ENCODE measurements at places on chromosomes 7 and 10.

DNA sequence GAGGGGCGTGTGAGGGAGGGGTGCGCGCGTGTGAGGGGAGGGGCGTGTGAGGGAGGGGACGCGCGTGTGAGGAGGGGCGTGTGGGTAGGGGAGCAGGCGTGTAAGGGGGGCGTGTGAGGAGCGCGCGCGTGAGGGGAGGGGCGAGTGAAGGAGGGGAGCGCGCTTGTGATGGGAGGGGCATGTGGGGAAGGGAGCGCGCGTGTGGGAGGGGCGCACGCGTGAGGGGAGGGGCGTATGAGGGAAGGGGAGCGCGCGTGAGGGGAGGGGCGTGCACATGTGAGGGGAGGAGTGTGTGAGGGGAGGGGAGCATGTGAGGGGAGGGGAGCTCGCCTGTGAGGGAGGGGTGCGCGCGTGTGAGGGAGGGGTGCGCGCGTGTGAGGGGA, 19.1 kb downstream of the MXI1 start:
- DNase-seq: peak; percentile 93

- DNase-seq: no peak
Observed at GRCh38 chr7:116633131-116633988, 38.6 kb upstream of the MET start.

GRCh38 chr7:873367-874002, 2.9 kb upstream of the GET4 start:
- DNase-seq: peak; percentile 81

GRCh38 chr7:87369216-87369615, 23.8 kb downstream of the CROT start:
- DNase-seq: no peak

DNA sequence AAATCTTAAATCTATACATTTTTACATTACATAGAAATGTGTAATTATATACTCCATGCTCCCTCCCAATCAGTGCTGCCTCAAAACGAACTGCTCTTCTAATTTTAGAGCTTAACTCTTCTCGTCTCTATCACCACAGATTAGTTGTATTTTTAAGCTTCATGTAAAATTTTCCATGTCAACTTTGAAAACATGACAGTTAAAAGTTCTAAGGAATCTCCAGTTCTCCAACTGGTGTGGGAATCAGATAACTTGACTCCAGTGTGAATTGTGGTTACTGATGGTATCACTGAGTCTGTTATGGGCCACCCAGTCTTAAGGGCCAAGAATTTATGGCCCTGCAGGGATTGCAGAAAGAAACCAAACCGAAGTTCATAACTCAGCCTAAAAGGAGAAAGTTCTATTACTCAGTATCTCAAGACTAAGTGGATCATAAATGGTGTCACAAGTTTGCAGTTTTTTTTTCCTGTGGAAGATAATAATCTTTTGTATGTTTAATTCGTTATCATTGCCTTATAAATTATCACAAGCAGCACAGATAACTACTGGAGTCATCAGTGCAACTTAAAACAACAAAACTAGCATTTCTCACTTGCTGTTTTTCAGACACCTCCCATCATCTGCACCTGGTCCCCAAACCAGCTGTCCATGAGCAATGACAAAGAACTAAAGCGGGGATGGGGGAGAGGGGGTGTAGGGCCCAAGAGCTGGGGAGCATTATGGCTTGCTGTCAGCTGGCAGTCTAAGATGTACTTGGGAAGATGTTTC, 31.5 kb upstream of the KMT2E start:
- no peak for DNase-seq

- DNase-seq: no peak
Observed at GRCh38 chr10:60170250-60170649, 219.4 kb downstream of the ANK3 start.

- no peak for DNase-seq
Observed at GRCh38 chr10:28219251-28219650, 83.6 kb downstream of the MPP7 start.

GRCh38 chr10:60913071-60913470, 30.9 kb downstream of the RHOBTB1 start:
- DNase-seq: no peak

DNA sequence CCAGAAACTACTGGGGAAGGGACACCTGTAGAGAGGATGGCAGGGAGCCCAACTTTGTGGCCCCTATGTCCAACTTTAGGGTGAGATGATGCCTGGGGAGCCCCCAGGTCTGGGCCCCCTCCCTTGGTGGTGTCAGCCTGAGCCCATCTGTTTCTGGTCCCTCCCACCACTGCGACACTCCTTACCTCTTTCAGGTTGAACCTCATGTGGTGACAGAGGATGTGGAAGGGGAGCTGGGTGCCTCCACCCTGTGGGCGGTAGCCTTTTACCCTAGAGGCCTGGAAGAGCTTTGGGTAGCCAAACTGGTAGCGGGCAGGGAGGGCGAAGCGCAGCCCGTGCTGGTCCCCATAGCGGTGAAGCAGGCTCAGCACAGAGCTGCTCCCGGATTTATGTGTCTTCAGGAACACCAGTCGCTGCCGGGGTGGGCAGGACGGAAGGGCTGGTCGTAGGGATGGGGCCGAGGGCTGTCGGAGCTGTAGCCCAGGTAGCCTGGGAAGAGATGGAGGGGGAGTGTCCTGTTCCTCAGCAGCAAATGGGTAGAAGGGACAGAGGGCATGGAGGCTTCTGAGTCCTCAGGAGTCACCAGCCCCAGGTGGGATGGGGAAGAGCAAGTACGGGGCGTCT, 2.0 kb downstream of the GAL3ST4 start:
- DNase-seq: no peak

DNA sequence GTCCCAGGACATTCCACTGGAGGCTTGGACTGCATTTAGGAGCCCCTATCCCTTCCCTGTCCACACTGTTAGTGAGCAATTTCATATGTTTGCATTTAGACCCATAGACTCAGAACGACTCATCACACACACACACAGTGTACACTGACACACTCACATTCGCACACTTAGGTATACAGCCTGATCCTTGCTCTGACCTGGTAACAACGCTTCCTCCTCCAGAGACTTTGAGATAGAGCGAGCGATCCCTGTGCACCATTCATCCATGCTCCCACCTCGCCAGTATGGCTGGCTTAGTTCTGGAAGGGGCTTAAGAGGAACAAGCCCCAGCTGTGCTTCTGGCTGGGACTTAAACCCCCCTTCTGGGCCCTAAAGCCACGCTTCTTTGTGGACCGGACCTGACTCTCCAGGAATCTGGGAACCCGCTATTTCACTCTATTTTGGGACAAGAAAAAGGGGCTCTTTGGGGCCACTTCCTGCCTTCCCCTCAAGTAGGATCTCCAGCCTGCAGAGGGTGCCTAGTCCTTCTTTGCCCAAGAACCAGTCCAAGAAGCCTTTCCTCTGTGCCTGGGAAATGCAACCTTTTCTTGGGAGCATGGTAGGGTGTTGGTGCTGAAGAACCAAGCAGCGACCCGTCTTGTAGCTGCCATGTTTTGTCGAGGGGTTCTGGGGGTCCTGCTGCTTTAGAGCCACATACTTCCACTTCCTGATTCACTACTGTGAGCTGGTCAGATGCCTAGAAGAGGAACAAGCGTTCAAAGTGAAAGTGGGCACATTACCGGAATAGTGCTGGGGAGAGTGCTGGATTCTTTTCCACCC, 1.1 kb upstream of the HOXA13 start:
- DNase-seq: peak; percentile 2

DNA sequence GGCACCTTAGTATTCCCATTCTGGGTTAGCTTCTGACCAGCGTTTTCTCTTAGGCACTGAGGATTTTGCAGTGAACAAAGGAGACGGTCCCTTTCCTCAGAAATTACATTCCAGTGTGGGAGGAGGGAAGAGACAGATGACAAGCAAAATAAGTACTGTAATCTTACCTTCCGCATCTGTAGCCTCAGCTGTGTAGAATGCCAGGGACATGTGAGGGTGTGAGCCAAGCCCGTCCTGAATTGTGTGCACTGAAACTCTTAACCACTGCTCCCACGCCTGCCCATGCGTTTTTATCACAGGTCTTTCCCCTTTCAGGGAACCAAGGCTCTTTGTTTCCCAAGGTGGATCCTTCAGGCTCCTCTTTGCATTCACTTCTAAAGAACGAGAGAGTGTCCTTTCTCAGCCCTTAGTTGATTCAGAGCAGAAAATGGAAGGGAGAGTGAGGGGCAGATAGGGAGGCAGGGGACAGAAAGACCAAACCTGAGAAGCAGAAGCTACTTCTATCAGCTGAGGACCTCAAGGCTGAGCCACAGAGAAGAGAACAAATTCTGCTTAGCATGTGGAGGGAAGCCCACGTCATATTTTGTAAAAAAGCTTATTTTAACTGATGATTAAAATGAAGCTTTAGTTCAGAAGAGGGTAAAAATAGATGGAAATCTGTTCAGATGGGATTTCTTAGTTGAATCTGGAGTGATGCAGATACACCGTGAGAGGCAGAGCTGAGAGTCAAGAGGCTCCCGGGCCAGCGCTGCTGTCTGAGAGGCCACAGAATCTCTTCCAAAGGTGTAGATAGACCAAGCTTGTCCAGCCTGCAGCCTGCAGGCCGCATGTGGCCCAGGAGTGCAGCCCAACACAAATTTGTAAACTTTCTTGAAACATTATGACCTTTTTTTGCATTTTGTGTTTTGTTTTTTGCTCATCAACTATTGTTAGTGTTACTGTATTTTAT, 122.5 kb downstream of the CCNY start:
- no peak for DNase-seq

DNA sequence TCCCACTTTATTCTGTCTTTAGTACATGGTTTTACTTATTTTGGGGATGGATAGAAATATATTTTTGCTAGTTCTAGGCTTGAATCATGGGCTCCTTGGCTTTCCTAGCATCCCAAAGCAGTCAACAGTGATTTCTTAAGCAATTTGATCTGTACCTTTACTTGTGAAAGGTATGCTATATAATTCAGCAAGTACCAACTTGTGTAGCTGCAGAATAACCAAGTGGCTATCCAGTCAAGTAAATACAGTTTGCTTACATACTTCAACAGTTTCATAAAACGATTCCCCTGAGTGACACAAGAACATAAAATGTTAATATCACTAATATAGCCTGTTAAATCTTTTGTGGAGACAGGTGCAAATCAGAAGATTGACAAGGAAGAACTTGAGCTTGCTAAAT, 67.2 kb downstream of the PODXL start:
- DNase-seq: no peak

GRCh38 chr7:30888747-30889146, 22.9 kb upstream of the AQP1 start:
- DNase-seq: no peak

DNA sequence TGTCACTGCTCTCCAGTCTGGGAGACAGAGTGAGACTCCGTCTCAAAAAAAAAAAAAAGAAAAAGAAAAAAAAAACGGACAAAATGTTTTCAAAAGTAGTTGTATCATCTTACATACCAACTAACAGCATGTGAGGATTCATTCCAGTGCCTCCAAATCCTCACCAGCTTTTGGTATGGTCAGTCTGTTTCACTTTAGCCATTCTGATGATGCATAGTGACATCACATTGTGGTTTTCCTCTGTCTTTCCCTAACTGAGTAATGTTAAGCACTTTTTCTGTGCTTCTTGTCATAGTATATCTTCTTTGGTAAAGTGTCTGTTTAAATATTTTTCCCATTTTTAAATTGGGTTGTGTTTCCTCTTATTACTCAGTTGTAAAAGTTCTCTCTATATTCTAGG, 251.4 kb upstream of the CTBP2 start:
- no peak for DNase-seq

DNA sequence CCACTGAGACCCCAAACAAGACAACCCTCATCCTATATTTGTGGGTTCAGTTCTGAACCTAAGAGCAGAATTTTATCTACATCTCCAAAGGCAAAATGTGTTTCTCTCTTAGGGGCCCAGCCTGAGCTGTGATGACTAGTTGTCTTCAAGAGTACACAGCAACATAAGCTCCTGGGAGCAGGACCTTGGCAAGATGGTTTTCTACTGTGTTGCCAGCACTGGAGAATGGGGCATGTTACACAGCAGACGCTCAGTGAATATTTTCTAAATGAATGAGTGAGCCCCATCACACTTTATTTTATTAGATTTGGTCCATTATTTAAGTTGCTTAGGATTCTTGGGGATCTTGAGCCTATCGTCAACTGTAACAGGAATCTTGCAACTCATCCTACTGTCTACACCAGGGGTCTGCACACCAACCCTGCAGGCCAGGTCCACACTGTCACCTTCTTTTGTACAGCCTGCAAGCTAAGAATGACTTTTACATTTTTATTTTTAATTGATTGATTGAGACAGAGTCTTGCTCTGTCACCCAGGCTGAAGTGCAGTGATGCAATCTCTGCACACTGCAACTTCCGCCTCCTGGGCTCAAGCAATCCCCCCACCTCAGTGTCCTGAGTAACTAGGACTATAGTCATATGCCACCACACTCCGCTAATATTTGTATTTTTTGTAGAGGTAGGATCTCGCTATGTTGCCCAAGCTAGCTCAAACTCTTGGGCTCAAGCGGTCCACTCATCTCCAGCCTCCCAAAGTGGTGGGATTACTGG, 347.1 kb downstream of the FGFR2 start:
- DNase-seq: no peak

DNA sequence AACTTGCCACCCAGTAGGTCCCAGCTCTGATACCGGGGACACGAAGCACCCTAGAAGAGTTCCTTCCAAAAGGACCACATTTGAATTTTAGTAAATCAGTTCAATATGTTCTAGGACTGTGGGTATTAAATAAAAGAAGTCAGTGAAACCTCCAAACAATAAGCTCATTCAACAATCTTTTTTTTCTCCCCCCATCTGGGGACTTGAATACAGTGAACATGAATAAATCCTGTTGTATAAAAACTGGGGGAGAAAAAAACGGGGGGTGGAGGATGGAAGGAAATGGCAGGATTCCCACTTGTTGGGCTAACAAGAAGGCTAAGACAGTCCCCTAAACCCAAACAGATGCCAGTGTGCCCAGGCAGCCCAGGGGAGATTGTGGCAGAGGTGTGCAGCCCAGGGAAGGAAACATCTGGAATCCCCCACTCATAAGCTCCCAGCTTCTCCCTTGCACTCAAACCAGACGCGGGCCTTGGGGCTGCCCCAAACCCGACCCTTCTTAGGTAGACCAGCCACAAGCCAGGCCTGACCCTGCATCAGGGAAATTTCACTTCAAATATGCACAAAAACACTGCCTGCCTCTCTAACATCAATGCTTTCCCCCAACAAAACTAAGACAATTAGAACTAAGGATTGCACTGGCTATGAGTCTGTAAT, 8.8 kb downstream of the AFAP1L2 start:
- DNase-seq: peak; percentile 29

DNA sequence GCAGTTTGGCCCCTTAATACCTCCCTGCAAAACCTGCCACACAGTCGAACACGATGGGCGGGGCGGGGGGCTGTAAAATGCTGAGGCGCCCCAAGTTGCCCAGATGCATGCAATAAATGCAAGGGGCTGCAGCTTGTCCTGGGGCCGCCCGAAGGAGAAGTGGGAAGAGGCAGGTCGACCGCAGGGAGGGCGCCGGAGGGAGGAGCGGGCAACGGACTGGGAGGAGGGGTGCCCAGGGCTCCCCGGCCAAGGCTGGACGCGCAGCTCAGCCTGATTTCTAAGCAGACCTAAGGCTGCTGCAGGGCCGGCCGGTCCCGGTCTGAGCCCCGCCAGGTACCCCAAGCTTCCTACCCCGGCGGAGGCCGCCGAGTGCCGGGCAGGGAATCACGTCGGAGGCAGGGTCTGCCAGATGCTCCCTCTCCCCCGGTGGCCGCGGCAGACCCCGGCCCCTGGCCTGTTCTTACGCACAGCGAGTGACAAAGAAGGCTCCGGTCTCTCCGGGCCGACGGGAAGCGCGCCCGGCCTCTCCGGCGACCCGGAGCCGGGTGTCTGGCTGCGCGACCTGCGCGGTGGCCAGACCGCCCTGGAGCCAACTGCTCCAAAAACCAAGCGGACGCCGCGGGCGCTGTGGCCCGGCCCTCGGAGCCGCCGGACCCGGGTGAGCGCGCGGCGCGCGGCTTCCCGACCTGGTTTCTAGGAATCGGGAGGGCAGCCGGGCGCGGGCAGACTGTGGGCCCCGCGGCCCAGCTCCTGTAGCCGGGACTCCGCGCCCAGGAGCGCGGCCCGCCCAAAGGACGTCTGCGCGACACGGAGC, 744 bp upstream of the EBF3 start:
- no peak for DNase-seq

Measured in midbrain (tissue), 1 donor.